PC-3 (cell line): ENCODE measurements at places on chromosomes 5 and 9. TPM values are rescaled to one million over a fixed set of nuclear protein-coding genes. Genes with fewer than 3 reads are reported as not detected.

DNA sequence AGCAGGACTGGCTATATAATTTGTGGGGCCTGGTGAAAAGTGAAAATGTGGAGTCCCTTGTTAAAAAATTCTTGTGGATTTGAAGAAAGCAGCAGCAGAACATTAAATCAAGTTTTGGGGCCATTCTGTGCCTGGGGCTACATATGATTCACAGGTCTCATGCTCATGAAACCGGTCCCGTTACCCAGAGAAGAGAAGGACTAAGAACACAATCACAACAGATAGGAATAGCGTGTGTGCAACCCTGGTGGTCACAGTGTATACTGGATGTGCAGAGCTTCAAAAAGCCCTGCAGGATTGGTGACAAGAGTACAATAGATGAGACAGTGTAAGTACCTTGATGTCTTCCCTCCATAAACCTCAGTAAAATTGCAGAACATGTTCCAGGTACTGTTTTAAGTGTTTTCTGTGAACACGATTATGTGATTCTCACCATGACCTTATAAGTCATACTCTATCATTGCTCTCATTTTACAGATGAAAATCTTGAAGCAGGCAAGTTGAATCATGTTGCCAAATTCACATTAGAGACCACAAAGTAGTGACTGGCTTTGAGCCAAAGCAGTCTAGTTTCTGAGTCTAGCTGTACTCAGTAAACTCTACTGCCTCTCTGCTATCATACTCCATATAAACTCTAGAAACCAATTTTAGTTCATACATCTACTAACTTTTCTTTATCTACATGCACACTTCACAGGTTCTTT, 636.5 kb downstream of the TAF11L14 start:
- no peaks in the 10 kb centered on the region for H3K27me3 ChIP-seq
- H3K4me3 ChIP-seq: no peak overlapping the region
- H3K4me1 ChIP-seq: no peaks in the 10 kb centered on the region
- DNase-seq: peak; percentile 23
- no peak overlapping the region for H3K27ac ChIP-seq

DNA sequence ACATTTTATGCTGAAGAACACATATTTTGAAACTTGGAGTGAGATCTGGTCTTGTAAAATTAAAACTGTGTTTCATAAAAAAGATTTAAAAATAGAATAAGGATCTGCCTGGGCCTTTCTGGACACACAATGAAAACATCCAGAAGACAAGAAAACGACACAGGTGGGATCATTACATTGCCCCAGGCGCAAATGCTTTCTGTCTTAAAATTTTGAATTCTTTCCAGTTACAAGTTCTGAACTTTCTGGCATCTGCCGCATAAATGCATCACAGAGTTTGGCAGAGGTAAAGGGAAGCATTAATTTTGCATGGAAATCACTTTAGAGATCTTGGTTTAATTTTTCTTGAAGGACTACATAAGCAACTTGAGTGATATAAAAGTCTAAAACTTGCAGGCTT, 219.6 kb downstream of the WDR70 start:
- H3K27me3 ChIP-seq: no peaks in the 10 kb centered on the region
- no peak overlapping the region for H3K4me3 ChIP-seq
- H3K4me1 ChIP-seq: no peaks in the 10 kb centered on the region
- no peak overlapping the region for H3K27ac ChIP-seq
- DNase-seq: no peak

DNA sequence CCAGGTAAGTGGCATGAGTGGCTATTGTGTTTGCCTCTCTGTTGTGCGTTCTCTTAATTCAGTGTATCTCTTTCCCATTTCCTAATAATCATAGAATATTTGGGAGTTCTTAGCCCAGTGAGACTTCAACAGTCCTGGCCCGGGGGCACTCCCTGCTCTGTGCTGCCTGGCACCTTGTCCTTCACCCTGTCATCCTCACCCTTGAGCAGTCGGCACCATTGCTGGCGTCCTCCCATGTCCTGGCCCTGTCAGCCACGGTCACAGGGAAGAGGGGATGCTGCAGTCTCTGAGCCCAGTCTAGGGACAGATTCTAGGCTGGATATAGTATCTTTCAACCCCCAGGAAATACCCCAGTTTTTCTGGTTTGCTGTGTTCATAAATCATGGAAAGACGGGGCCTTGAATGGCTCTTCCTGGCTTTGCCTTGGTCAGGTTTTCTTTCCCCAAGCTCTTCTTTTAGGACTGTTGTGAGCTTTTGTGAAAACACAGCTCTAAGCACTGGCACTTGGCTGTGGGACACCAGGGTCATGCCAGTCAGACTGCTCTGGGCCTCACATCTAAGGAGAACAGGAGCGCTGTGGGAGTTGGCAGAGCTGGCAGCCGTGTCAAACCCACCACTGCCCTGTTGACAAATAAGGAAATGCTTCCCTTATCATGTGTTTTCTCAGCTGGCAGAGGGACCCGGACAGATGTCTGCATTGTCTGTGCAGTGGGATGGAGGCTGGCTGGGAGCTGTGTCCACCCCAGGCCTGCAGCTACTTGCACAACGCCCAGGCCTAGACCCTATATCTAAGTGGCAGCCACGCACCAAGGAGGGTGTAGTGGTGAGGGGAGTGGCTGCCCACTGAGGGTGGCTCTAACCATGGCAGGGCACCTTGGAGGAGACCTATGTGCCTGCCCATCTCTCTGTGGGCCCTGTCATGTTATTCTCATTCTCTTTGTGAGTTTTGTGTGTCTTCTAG, 378.6 kb downstream of the ICE1 start:
- H3K27ac ChIP-seq: no peak overlapping the region
- no peak overlapping the region for H3K4me3 ChIP-seq
- H3K36me3 ChIP-seq: no peaks in the 10 kb centered on the region
- H3K4me1 ChIP-seq: no peaks in the 10 kb centered on the region
- no peak for DNase-seq

GRCh38 chr9:131277287-131277909, 1.1 kb upstream of the FAM78A start:
- peaks cover 18% of the 10 kb centered on the region for H3K27me3 ChIP-seq
- no peaks in the 10 kb centered on the region for H3K4me1 ChIP-seq
- H3K27ac ChIP-seq: no peak overlapping the region

DNA sequence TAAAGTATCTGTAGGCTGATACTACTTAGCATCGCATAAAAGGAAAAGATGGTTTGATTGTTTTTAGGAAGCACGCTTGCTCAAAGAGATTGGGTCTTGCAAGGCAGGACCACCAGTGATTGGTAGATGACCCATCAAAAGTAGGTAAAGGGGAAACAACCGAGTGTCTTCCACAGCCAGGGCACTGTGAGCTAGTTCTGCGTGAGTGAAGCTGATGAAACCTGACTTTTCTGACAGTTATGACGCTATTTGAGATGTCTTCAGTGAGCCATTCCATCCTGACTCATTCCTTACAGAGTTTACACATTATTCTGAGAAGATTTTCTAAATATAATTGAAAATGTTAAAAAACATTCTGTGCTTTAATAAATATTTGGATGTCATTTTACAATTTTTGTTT, 49.7 kb downstream of the BASP1 start:
- H3K27me3 ChIP-seq: no peaks in the 10 kb centered on the region
- no peak overlapping the region for H3K4me3 ChIP-seq
- H3K27ac ChIP-seq: no peak overlapping the region
- H3K36me3 ChIP-seq: peaks cover 16% of the 10 kb centered on the region

- H3K27me3 ChIP-seq: no peaks in the 10 kb centered on the region
- peak overlapping the region; percentile 90; the same call in 1 of the 2 replicates for H3K4me3 ChIP-seq
- H3K4me1 ChIP-seq: peaks cover 5% of the 10 kb centered on the region; the same call in 1 of the 2 replicates
These were observed 2.4 kb downstream of the MAP1B start for GRCh38 chr5:72109625-72110024.

GRCh38 chr5:67209141-67209771, 12.7 kb upstream of the CD180 start:
- H3K4me1 ChIP-seq: peaks cover 53% of the 10 kb centered on the region
- no peak overlapping the region for H3K27ac ChIP-seq
- H3K27me3 ChIP-seq: no peaks in the 10 kb centered on the region
- no peaks in the 10 kb centered on the region for H3K36me3 ChIP-seq
- peak; percentile 85 for DNase-seq

The PCDHGC3 gene
- 0.35 and 2.1 TPM in 2 replicates for total RNA-seq

The PRR7 gene
- total RNA-seq: 40.6 and 47.2 TPM in 2 replicates

The IGFBPL1 gene
- 0.66 TPM in 1 of 2 replicates, not detected in the other for total RNA-seq

The C9orf43 gene
- total RNA-seq: 0.29 and 0.52 TPM in 2 replicates

The DRD1 gene
- total RNA-seq: not detected in 2 replicates

The CDH9 gene
- not detected in 2 replicates for total RNA-seq

The DOK3 gene
- 6.2 and 11.7 TPM in 2 replicates for total RNA-seq

The MSMP gene
- total RNA-seq: 145 and 149 TPM in 2 replicates
